ENCODE measurements at places on chromosomes 7 and 10. TPM values are rescaled to one million over a fixed set of nuclear protein-coding genes. Genes with fewer than 3 reads are reported as not detected.

The LIPF gene
- total RNA-seq = not detected

The UTF1 gene
- not detected for total RNA-seq

The MYOZ1 gene
- total RNA-seq = 0.79 TPM

The CALCR gene
- total RNA-seq = not detected

The SORBS1 gene
- 1.6 TPM for total RNA-seq

The PDK4 gene
- total RNA-seq = not detected

The PRXL2A gene
- 0.98 TPM for total RNA-seq

The FAM221A gene
- total RNA-seq = 2.3 TPM

The CLRN3 gene
- total RNA-seq = not detected

The PAX4 gene
- not detected for total RNA-seq

The FXYD4 gene
- not detected for total RNA-seq

The NUTM2B gene
- total RNA-seq = 0.54 TPM

The ENTPD1 gene
- total RNA-seq = not detected

The SEMA3D gene
- not detected for total RNA-seq

The TBXAS1 gene
- 5.0 TPM for total RNA-seq

The TOMM7 gene
- total RNA-seq = 197 TPM

The MSRB2 gene
- 9.0 TPM for total RNA-seq

The JAKMIP3 gene
- under 0.01 TPM for total RNA-seq

The STEAP4 gene
- total RNA-seq = under 0.01 TPM

The HIPK2 gene
- total RNA-seq = 41.0 TPM

The IGFBP1 gene
- not detected for total RNA-seq

The HOXA3 gene
- 4.7 TPM for total RNA-seq

The SUN3 gene
- total RNA-seq = not detected

The BAMBI gene
- 65.1 TPM for total RNA-seq

The FAM180A gene
- 0.79 TPM for total RNA-seq

The NUDT1 gene
- total RNA-seq = 7.1 TPM

The MALSU1 gene
- 32.1 TPM for total RNA-seq

The ZNF775 gene
- total RNA-seq = 4.4 TPM

The AKR1C3 gene
- total RNA-seq = not detected

The SCART1 gene
- total RNA-seq = 4.7 TPM

The KCNH2 gene
- under 0.01 TPM for total RNA-seq

The CYP3A5 gene
- total RNA-seq = under 0.01 TPM

The MMD2 gene
- total RNA-seq = not detected

The ERVW-1 gene
- not detected for total RNA-seq

The MMP21 gene
- total RNA-seq = not detected

The DMBT1 gene
- not detected for total RNA-seq

The ASB10 gene
- not detected for total RNA-seq

The CALML5 gene
- not detected for total RNA-seq

The KCND2 gene
- total RNA-seq = not detected

The ATG9B gene
- 20.0 TPM for total RNA-seq

The LRRD1 gene
- total RNA-seq = 0.11 TPM

The GPNMB gene
- total RNA-seq = 4.9 TPM

The CYP3A4 gene
- not detected for total RNA-seq

The HMX2 gene
- total RNA-seq = not detected

The DLX6 gene
- total RNA-seq = not detected

The SORCS3 gene
- 0.11 TPM for total RNA-seq

The INMT gene
- total RNA-seq = not detected

The LEP gene
- total RNA-seq = under 0.01 TPM

The TACR2 gene
- not detected for total RNA-seq

The HYAL4 gene
- total RNA-seq = not detected

The EPO gene
- 0.39 TPM for total RNA-seq

The LHFPL3 gene
- total RNA-seq = not detected

The CHCHD1 gene
- total RNA-seq = 13.6 TPM

The PRKCQ gene
- total RNA-seq = 0.11 TPM

The NUTM2E gene
- 0.11 TPM for total RNA-seq
